EH (cell line): ENCODE measurements at places on chromosomes 12 and 14.
A peak's percentile ranks its signal among the peaks of the same experiment; 100 is the strongest.

- no peak for DNase-seq
These were observed 678.4 kb downstream of the MED13L start for GRCh38 chr12:115598871-115599811.

- no peak for DNase-seq
These were observed 6.0 kb upstream of the CPNE6 start for GRCh38 chr14:24065408-24065807.

- DNase-seq = peak; percentile 11
These were observed 8.3 kb downstream of the XPOT start for GRCh38 chr12:64412459-64412858.

- DNase-seq = no peak
These were observed 338.6 kb downstream of the CEP128 start for GRCh38 chr14:80602946-80603345.
